T-helper 2 cell (primary cell): ENCODE measurements at places on chromosomes 1 and 21.

DNA sequence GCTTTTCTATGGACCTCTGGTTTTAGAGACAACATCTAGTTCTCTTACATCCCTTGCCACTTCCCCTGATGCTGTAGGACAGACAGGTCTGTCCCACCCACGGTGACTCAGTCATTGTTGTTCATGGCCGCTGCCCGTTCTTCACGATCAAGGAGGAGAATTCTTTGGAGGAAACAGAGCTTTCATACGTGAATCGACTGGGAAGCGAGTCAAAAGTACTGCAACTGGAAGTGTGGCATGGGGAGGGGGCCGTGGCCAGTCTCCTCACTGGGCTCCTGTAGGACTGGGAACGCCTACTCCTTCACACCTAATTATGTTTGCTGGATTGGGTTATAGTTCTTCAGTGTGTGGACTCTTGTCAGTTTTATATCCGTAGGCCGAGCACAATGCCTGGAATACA, 4.4 kb upstream of the SLC37A1 start:
- DNase-seq = no peak

DNA sequence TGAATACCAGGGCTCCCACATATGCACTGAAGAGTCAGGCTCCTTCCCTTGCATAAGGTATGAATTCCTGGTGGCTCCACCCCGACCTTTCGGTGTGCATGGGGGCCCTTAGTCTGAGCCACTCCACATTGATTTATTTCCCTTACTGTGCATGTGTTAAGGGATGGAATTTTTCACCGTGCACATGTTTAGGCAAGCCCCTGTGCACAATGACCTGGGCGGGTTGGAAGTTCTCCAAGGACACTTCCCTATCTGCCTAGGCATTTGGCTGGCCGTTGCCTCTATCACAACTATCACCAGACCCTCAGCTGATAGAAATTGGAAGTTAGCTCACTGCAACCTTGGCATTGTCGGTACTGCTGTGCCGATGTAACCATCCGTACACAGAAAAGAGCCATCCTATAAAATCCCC, 9.7 kb downstream of the S100A6 start:
- no peak for DNase-seq

DNA sequence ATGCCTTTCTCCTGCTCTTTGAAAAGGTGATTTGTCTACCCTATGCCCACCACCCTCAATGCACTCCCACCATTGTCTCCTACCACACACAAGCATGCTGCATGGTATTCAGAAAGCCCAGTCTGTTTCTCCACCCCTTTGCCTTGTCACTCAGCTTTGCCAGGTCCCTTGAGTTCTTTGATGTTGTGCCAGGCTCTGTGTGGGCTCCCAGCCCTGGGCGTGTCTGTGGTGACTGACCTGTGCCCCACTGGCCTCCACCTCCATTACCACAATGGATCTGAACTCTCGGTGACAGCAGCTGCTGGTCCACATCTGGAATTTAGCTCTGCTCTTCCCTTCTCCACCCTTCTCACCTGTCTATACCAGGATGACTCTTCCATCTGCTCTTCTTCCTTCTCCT, 34.9 kb downstream of the ATP2B4 start:
- no peak for DNase-seq

DNA sequence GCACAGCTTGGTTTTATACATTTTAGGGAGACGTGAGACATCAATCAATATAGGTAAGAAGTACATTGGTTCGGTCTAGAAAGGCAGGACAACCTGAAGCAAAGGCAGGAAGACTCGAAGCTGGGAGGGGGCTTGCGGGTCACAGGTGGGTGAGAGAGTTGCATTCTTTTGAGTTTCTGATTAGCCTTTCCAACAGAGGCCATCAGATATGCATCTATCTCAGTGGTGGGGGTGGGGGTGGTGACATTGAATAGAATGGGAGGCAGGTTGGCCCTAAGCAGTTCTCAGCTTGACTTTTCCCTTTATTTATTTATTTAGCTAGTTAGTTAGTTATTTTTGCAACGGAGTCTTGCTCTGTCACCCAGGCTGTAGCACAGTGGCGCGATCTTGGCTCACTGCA, 85.6 kb downstream of the WDR4 start:
- DNase-seq = no peak

GRCh38 chr1:183932412-183932811, 105.1 kb downstream of the COLGALT2 start:
- no peak for DNase-seq

DNA sequence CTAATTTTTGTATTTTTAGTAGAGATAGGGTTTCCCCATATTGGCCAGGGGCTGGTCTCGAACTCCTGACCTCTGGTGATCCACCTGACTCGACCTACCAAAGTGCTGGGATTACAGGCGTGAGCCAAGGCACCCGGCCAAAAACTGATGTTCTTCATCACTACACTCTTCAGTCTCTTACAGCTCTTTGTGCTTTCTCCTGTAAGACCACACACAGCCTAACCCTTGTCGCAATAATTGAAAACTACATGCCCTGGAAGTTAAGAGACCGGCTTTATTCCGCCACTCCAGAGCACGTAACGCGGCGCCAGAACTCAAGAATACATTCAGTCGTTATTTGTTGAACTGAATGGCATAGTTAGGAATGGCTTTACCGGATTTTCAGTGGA, 552 bp downstream of the GPATCH4 start:
- no peak for DNase-seq

DNA sequence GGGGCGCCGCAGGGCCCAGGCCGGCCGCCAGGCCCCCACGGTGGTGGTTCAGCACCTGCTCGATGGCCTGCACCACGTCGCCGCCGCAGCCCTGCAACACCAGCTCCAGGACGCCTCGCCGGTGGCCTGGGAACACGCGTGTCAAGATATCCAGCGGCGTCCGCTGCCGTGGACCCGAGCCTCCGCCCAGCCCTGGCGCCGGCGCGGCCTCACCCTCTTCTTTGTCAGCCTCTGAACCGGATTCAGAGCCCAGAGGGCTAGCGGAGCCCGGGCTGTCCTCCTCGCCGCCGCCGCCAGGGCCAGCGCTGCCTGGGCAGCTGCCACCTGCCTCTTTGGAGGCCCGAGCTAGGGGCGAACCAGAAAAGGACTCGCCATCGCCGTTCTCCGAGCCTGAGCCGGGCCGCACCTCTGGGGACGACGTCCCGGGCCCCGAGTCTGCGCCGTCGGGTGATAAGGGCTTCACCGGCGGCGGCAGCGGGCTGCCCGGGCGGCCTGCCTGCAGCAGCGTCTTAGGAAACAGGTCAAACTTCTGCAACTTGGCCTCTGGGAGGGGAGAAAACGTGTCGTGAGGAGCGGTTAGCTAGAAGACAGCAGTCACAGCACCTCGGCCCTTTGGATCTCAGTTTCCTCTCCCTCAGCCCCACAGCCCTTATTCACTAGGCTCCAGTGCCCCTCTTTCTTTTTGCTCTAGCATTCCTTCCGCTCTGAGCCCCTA, 3.9 kb downstream of the DMRTA2 start:
- DNase-seq = no peak

GRCh38 chr1:18950401-18951026, 6.0 kb downstream of the IFFO2 start:
- no peak for DNase-seq

DNA sequence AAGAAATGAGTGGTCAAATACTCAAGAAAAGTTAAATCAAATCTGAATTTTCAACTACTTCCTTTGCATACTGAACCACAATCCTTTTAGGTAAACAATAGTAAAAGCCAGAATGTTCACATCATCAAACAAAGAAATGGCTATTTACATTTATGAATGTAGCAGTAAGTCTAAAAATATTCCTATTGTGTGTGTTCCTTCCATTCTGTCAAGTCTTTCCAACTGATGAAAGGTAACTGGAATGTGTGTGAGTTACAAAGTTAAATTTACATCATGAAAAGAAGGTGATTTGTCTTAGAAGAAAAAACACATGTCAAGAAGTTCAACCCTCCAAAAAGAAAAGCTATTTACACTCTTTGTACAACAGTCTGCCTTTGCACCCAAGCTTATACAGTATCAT, 203.1 kb downstream of the SIPA1L2 start:
- no peak for DNase-seq

DNA sequence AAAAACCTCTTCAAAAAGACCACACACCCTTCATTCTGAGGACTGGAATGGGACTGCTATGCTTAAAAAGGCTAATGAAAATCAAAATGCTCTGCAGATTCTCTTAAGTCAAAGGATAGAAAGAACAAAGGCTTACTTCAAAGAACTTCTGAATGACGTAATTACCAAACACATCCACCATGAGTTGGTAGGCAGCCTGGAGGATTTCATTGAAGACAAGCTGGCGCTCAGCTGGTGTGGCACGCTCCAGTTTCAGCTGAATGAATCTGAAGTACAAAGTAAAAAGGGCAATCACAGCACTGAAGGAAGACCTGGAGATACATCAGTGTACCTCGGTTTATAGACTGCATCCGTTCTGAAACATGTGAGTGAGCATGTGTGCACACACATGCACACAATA, 43.5 kb upstream of the SDC3 start:
- DNase-seq = no peak

GRCh38 chr1:239696317-239696716, 309.9 kb downstream of the CHRM3 start:
- no peak for DNase-seq

- DNase-seq = no peak
Measured at GRCh38 chr1:243364330-243364729, 108.5 kb downstream of the SDCCAG8 start.

DNA sequence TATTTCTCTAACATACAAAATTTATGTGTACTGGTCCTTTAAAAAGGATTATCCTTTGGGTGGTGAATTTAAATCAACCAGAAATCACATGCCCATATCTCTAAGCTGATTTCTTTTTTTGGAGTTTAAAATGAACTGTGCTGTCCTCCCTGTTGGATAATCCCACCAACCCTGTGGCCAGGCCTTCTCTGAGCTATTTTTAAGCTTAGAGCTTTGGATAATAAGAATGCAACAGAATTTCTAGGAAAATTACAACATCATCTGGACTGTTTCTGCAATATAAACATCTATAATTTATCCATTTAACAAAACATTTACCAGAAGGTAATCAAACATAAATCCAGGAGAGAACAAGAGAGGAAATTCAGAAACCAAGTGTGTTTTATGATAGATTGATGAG, 88.3 kb downstream of the LRRC40 start:
- DNase-seq = no peak

DNA sequence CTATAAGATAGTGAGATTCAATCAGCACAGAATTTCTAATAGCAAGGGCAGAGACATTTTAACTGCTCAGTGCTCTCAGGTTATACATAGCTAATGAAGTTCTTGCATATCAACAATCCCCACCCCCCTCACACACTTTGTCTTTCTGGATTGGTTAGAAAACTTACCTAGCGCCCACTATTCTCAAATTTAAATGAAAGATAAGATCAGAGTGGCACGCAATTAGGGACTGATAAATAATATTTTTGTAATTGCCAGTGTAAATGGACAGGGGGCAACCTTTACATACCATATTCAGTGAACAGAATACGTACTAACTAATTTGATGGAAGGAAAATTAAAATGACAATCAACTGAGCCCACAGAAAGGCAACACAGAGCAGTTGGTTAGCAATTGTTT, 11.7 kb downstream of the SELL start:
- no peak for DNase-seq

DNA sequence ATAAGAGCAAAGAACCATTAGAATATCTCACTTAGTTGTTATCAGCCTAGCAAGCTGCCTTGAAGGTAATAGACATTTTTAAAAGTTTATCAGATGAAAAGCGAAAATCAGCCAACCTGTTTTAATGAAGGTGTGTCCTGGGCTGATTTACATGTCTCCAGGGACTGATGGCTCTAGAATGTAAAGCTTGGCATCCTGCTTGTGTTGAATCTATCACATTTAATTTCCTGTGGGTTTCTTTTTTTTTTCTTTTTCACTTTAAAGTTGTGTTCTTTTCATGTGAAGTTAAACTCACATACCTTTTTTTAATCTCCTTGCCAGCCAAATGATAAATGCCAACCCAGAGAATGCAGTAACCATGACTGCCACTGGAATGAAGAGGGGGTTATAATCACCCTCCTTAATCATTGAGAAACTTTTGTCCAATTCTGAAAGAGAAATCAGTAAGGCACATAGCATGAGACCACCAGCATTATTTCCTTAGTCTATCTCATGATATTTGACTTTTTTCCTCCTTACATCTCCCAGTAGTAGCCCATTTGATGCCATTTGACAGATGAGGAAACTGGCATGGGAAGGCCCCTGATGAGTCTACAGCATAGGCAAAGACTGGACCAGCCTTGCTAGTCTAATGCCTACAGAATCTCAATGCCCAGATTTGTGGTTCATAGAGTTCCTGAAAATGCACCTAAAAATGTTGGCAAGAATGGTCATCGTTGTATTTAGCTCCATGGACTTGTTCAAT, 10.0 kb downstream of the SELL start:
- DNase-seq = no peak

GRCh38 chr1:21955501-21956281, 18.6 kb upstream of the HSPG2 start:
- DNase-seq = no peak

DNA sequence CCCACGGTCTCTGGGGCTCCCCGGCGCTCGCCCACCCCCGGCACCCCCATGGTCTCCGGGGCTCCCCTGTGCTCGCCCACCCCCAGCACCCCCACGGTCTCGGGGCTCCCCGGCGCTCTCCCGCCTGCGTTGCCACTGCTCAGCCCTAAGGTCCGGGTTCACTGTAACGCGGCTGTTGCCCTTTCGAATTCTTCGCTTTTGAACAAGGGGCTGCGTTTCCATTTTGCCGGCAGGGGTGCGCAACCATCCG, 5.2 kb upstream of the FTCD start:
- no peak for DNase-seq

DNA sequence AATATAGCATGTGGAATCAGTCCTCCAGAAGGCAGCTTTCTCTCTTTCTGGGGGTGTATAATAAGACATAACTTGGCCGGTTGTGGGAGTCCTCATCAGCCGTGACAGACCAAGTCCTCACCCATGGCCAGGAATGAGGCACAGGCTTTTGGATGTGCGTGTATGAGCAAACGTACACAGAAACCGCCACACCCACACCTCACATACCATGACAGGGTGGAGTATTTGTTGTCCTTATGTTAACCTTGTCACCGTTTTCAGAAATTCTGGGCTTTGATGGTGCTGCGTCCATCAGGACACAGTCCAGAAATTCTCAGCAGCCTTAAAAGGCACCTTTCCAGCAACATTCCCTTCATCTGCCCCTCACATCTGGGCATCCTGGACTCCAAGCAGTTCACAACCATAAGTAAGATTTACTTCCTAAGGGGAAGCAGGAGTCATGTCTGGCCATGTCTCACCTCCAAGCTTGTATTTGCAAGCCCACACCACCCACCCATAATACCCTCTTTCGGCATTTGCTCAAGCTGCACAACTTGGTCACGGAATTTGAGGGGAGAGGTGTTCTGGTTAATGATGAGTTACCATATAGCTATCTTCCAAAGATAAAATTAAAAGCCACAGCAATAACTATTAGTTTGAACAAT, 12.4 kb downstream of the C1orf116 start:
- DNase-seq = no peak

- DNase-seq = no peak
Measured at GRCh38 chr1:11481019-11481418, 2.1 kb downstream of the DISP3 start.
